Stimulated activated CD4-positive, alpha-beta T cell treated with anti-CD3 and anti-CD28 coated beads, TNF-alpha, amount 100 ng/mL, for 24 hours (primary cell): ENCODE measurements at places on chromosomes 7 and 10.

DNA sequence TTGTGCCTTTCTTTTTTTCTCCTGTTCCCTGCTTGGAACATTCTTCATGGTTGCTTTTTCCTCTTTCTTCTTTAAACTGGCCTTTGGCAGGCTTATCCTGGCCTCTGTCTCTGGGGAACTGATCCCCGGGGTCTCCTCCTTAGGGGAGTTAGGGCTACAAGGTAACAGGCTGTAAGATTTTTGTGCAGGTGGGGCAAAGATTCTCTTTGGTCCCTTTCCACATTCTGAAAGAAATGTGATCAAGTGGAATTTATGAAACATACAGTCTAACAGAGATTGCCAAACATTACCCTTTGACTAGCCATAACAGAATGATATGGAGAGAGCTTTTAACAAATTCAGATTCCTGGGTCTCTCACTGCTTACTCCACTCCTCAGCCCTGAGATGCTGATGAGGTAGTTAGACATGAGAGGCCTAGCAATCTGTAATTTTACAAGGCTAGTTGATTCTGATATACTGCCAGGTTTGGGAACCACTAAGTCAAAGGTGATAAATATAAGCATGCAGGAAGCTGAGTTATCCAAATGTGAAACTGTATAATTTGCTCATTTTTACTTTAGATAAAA is 8.8 kb downstream of the ZCWPW1 start:
- no peak for DNase-seq

- no peak for DNase-seq
Measured at GRCh38 chr7:137801003-137801402, 45.8 kb downstream of the DGKI start.

- no peak for DNase-seq
Measured at GRCh38 chr7:87445897-87446296, 29.6 kb downstream of the ABCB4 start.

DNA sequence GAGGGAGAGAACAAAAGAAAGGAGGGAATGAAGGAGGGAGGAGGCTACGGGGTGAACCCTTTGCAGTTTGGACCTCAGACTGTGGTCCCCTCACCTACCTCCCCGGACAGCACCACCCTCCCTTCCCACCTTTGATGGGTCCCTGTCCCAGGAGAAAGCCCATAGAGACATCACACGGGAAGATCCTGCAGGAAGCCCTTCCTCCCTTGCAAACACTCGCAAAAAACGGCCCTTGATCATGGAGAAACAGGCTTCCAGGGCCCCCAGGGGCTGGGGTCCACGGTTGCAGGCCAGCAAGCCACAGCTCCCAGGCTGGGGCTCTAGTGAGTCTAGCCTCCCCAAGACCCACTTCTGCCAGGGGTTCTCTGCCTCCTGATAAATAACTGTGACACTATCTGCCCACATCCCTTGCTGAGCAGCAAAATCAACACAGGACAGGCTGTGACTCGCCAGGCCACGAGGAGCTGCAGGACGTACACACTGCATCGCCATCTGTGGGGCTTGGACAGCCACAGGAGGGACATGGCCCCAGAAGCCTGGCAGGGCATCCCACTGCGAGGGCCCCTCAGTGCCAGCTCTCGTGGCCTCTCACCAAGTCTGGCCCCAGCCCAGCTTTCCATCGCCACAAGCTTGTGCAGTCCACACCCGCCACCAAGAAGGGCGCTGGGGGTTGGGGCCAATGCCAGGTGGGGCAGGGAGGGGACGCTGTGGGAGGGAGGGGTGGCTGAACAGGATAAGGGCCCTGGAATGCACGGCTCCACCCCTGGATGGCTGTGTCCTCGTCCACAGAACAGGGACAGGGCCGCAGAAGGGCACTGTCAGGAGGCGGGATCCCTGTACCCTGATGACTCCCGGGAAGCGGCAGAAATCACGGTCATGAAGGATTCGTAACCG is 34.2 kb downstream of the PDGFA start:
- no peak for DNase-seq

DNA sequence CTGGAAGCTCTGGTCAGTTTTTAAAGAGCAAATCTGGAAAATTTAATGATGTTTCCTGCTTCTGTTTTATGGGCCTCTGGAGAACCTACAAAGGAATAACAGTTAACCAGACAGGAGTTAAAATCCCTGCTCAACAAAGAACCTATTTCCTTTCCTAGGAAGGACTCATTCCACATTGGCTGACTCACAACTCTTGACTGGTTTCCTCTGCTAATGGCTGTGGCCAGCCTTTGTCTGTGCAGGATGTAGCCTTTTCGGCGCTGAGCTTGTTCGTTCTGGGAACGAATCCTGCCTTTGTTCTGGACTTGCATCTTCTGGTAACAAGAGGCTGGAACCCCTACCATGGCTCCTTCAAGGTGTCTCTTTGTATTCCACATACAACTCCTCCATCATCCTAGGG is 112.8 kb upstream of the PDCD4 start:
- DNase-seq: no peak

- no peak for DNase-seq
Measured at GRCh38 chr7:132249256-132249971, 326.9 kb downstream of the PLXNA4 start.
